Astrocyte (in vitro differentiated cells and primary cell): ENCODE measurements at places on chromosomes 7 and 10. TPM values are rescaled to one million over a fixed set of nuclear protein-coding genes. Genes with fewer than 3 reads are reported as not detected.

The TMEM196 gene
- total RNA-seq, result not detected in 2 replicates

- H3K27me3 ChIP-seq, result peaks cover 15% of the 10 kb centered on the region
- no peak overlapping the region for H3K4me3 ChIP-seq
- no peak overlapping the region for H3K27ac ChIP-seq
These were observed 68.7 kb downstream of the AFAP1L2 start for GRCh38 chr10:114335614-114336013.

The CYP17A1 gene
- not detected in 2 replicates for total RNA-seq

DNA sequence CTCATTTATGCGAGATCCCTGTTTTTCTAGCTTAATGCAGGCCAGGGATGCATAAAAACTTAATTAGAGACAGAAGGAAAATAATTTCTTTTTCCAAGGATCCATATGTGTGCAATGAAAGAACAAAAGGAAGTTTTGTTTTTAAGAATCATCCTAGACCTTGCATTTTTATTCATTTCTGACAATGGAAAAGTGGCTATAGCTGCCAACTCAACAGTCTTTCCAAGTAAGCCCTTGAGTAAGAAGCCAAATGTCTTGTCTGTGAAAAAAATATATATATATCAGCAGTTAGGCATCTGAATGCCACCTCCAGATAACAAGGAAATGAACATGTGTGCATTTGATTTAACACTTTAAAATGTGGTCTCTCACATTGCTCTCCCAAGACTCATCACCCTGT is 1397.6 kb downstream of the GATA3 start:
- no peak overlapping the region for H3K4me3 ChIP-seq
- DNase-seq, result no peak
- no peaks in the 10 kb centered on the region for H3K4me1 ChIP-seq
- H3K27ac ChIP-seq, result no peak overlapping the region
- H3K36me3 ChIP-seq, result no peaks in the 10 kb centered on the region

DNA sequence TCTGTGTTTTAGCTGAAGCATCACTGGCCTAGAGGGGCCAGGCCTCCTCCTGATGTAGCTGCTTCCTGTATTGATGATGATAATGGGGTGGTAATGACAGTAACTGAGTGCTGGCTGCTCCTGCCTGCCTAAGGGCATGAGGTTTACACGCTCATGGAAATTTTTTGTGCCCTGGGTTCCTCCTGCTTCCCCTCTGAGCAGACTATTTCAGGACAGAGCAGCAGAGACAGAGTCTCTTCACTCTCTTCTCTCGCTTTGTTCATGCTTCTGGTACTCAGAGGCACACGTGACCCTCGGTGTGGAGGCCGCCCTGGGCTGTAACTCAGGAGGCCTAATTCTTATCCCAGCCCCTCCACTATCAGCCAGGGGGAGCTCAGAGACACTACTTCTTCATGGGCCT is 27.9 kb downstream of the LRRC20 start:
- no peaks in the 10 kb centered on the region for H3K36me3 ChIP-seq
- H3K27ac ChIP-seq, result no peak overlapping the region
- no peaks in the 10 kb centered on the region for H3K27me3 ChIP-seq
- DNase-seq, result no peak

GRCh38 chr7:130433301-130433700 is 7.5 kb downstream of the CEP41 start:
- peak overlapping the region; percentile 7 for H3K27ac ChIP-seq
- no peaks in the 10 kb centered on the region for H3K36me3 ChIP-seq

DNA sequence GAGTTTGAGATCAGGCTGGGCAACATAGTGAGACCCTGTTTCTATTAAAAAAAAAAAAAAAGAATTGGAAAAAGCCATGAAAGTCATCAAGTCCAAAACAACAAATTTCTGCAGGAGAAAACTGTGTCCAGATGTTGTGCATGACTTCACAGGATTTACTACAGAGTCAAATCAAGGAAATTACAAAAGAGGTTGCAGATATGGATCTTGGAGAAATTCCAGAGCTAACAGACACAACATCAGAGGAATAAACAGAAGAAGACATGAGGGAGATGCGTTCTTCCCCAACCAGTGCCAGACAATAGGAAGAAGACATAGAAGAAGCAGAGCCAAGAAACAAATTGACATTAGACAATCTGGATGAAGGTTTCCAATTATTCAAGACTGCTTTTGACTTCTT is 24.3 kb upstream of the KCNIP2 start:
- no peaks in the 10 kb centered on the region for H3K4me1 ChIP-seq
- DNase-seq, result no peak
- H3K27ac ChIP-seq, result no peak overlapping the region
- H3K27me3 ChIP-seq, result no peaks in the 10 kb centered on the region

DNA sequence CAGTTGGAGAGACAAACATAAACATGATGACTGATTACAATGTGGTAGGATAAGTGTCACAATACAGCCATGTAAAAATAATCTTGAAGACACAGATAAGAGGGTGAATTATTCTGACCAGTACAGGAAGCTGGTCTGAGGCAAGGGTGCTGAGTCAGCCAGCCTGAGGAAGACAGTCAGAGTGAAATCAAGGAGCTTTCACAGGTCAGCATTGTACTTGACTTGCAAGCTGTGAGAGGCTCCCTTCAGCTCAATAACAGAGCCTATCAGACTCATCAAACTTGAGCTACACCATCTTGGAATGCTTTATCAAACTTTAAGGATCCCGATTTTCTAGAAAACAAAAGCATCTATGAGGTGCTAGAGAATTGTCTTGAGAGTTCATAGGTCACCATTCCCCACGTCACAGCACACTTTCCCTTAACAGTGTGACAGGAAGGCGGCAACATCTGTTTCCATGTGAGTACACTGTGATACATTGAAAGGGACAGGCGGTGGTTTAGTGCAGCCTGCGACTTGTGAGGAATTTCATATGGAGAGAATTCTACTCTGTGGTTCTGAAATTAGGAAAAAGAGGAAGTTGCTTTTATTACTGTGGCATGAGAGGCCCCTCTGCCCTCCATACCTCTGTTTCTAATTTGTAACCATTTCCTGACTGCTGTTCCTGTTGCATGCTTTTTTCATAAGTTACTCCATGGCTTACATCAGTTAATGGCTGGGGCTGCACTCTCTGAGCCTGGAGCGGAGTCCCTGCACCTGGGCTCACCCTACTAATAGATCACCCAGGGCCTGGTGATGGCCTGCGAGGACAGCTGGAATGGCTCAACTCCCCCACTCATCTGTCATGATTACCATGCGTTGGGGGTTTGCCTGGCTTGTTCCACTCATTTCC is 417.1 kb downstream of the SUGCT start:
- H3K4me3 ChIP-seq, result no peak overlapping the region
- peak; percentile 82 for DNase-seq
- peak overlapping the region; percentile 48 for H3K27ac ChIP-seq
- H3K27me3 ChIP-seq, result no peaks in the 10 kb centered on the region
- H3K36me3 ChIP-seq, result no peaks in the 10 kb centered on the region
- peaks cover 11% of the 10 kb centered on the region for H3K4me1 ChIP-seq

DNA sequence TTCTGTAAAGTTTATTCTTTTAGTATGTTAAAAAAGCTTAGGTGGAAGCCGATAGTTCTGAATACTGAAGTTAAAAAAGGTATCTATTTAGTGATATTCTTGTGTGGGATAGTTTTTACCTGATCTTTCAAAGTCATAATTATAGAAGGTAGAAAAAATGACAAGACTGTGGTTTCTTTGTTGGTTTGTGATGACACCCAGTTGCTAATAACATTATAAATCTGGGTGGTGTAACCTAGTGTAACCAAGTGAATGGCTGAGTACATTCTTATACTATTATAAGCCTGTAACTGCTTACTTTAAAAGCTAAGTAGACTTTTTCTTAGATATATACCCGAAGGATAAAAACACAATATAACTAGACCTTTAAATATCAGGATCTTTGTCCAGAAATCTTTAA is 2.3 kb downstream of the CDK13 start:
- H3K27ac ChIP-seq, result peak overlapping the region; percentile 93
- peak; percentile 9 for DNase-seq
- no peaks in the 10 kb centered on the region for H3K27me3 ChIP-seq

The NACAD gene
- total RNA-seq, result 18.3 and 21.6 TPM in 2 replicates

The LLCFC1 gene
- not detected in 2 replicates for total RNA-seq

DNA sequence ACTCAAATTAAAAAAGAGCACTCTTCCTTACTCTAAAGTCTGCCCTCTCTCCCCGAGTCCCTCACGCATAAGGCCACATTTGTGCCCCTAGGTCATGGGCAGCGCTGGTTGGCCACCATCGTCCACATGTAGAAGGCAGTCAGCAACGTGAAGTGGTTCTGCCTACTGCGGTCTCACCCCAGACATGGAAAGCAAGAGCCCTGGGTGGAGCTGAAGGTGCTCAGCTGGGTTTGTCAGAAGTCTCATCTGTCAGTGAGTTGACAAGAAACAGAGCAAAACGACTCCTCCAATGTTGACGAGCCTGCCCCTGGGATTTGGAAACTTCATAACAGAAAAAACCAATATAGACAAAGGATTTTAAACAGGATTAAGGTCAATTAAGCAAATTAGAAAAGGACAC is 192.3 kb upstream of the PRSS58 start:
- DNase-seq, result no peak
- no peak overlapping the region for H3K27ac ChIP-seq
- H3K27me3 ChIP-seq, result no peaks in the 10 kb centered on the region
- H3K4me1 ChIP-seq, result no peaks in the 10 kb centered on the region

The C10orf62 gene
- total RNA-seq, result not detected in 2 replicates

The OR13A1 gene
- total RNA-seq, result not detected in 2 replicates

The DLX5 gene
- 1.3 and 1.9 TPM in 2 replicates for total RNA-seq

- H3K27ac ChIP-seq, result no peak overlapping the region
- no peak for DNase-seq
- no peaks in the 10 kb centered on the region for H3K36me3 ChIP-seq
These were observed 43.1 kb downstream of the ATOH7 start for GRCh38 chr10:68188835-68189234.

The VWC2 gene
- total RNA-seq, result 0.02 TPM in 1 of 2 replicates, not detected in the other

GRCh38 chr7:81232084-81232799 is 313.4 kb upstream of the SEMA3C start:
- DNase-seq, result no peak
- no peaks in the 10 kb centered on the region for H3K4me1 ChIP-seq
- no peaks in the 10 kb centered on the region for H3K27me3 ChIP-seq
- no peak overlapping the region for H3K27ac ChIP-seq

DNA sequence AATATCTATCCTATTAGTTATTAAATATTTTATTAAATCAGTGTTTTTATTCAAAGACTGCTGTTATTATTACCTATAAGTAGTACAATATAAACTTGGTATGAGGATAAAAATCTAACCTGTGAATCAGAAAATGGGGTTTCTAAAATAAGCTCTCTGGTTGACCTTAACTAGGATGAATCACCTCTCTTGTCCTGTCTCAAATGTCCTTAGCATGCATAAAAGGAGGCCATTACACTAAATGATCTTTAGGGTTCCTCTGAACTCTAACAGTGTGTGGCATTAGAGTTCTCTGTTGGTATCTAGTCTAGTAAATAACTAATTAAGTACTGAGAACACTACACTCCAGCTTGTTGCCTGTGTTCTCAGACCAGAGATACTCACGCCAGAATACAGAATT is 143.1 kb upstream of the LRRTM3 start:
- peak overlapping the region; percentile 71 for H3K27ac ChIP-seq
- H3K36me3 ChIP-seq, result no peaks in the 10 kb centered on the region
- DNase-seq, result peak; percentile 32
- H3K4me3 ChIP-seq, result no peak overlapping the region

DNA sequence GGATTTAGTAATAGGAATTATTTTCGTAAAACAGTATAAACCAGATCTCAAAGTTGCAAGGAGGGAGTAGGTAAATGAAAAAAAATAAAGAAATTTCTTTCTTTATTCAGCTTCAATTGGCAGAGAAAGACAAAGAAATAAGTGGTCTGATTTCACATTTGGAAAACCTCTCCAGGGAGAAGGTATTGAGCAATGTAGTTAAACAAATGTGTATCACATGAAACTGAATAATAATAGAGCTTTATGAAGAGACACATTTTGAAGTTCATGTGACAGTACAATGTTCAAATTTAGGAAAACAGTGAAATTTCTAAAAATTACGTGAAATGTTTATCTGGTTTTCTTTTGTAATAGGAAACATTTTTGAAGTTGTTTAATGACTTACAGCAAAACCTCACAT is 63.0 kb downstream of the TAX1BP1 start:
- peaks cover 3% of the 10 kb centered on the region for H3K4me1 ChIP-seq
- H3K27me3 ChIP-seq, result no peaks in the 10 kb centered on the region
- H3K4me3 ChIP-seq, result no peak overlapping the region
- H3K27ac ChIP-seq, result no peak overlapping the region

DNA sequence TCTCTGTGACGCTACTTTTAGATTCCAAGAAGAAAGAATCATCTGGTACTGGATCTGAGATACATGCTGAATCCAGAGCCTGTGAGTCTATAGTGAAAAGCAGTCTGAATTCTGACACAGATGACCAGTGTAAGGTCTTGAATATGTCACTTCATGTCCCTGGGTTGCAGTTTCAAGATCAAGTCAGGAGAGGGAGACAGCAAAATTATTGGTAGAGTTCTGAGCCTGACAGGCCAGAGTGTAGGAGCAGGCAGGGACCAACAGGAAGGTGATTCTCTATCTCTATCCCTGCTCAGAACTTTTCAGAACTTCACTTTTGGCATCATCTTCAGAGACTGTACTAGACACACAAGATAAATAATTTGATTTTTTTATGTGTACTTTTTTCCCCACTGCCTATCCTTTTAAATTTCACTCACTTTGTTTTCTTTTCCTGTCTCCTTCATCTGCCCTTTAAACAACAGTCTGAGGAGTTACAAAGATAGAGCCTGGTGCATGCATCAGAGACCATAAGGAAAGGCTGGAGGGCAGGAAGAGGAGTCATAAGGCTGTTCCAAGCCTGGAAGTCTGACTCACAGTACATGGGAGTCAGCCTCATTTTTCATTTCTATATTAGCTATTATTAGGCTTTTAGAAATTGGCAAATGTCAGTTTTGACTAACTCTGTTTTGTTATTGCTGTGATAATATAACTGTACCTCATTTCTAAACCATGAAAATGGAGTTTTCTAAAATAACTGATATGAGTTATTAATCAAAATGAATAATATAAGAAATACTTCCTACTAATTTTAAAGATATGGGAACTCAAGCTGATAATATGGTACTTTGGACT is 120.2 kb upstream of the TMEM229A start:
- H3K27ac ChIP-seq, result no peak overlapping the region
- H3K4me1 ChIP-seq, result peaks cover 4% of the 10 kb centered on the region
- no peak overlapping the region for H3K4me3 ChIP-seq
- no peaks in the 10 kb centered on the region for H3K36me3 ChIP-seq

- no peak for DNase-seq
- no peaks in the 10 kb centered on the region for H3K4me1 ChIP-seq
- no peak overlapping the region for H3K4me3 ChIP-seq
- no peaks in the 10 kb centered on the region for H3K27me3 ChIP-seq
- H3K36me3 ChIP-seq, result no peaks in the 10 kb centered on the region
These were observed 290.0 kb upstream of the PHYHIPL start for GRCh38 chr10:58886406-58886805.

- H3K4me3 ChIP-seq, result no peak overlapping the region
- H3K36me3 ChIP-seq, result no peaks in the 10 kb centered on the region
- peaks cover 7% of the 10 kb centered on the region for H3K27me3 ChIP-seq
- no peaks in the 10 kb centered on the region for H3K4me1 ChIP-seq
These were observed 126.5 kb downstream of the SLIT1 start for GRCh38 chr10:97059006-97059871.

- H3K4me1 ChIP-seq, result no peaks in the 10 kb centered on the region
- no peaks in the 10 kb centered on the region for H3K36me3 ChIP-seq
- no peak for DNase-seq
- no peak overlapping the region for H3K4me3 ChIP-seq
- no peak overlapping the region for H3K27ac ChIP-seq
- no peaks in the 10 kb centered on the region for H3K27me3 ChIP-seq
These were observed 628.0 kb downstream of the CALN1 start for GRCh38 chr7:71784180-71784579.
